ENCODE measurements at places on chromosomes 12 and 14.

- H3K27ac ChIP-seq = no peak overlapping the region
- H3K36me3 ChIP-seq = no peaks in the 10 kb centered on the region
- no peaks in the 10 kb centered on the region for H3K4me1 ChIP-seq
- no peak for DNase-seq
These were observed 280.0 kb upstream of the CRY1 start for GRCh38 chr12:107373238-107373809.

GRCh38 chr14:94826774-94827173 lies 56.9 kb upstream of the GSC start:
- no peak overlapping the region for H3K4me3 ChIP-seq
- no peaks in the 10 kb centered on the region for H3K36me3 ChIP-seq
- H3K4me1 ChIP-seq = no peaks in the 10 kb centered on the region
- no peak for DNase-seq
- no peak overlapping the region for H3K27ac ChIP-seq

DNA sequence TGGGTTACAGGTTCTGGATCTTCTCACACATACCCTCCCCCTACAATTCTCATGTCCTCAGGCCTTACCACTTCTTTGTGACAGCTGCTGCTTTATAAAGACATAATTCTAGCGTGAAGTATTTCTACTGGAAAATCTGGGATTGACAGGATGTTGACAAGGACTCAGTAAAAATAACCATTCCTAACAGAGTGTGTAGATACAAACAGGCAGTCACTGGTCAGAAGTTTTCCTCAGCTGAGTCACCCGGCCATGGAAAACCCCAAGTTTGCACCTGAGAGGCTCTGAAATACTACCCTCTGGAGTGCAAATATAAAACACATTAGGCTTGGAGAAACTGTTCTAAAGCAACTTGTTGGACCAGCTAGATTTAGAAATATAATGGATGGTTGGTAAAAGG lies 54.4 kb downstream of the SPPL3 start:
- peak; percentile 25 for DNase-seq
- H3K27ac ChIP-seq = peak overlapping the region; percentile 15
- H3K4me1 ChIP-seq = peaks cover 17% of the 10 kb centered on the region
- no peak overlapping the region for H3K4me3 ChIP-seq

DNA sequence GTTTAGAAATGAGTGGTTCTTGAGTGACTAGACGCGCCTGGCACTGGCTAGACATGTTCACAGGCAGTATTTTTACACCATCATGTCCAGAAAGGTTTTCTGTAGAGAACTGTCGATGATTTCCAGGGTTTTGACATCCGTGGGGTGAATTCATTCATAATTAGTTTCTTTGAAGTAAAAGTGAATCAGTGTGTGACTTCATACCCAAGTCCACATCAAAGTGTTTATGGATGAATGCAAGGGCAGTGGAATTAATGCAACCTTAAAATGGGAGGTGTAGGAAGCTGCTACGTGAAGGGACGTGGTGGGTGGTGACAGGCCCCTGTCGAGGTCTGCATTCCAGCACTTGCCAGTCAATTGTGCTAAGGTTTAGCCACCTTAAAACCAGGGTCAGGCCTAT lies 38.4 kb upstream of the ELK3 start:
- no peaks in the 10 kb centered on the region for H3K36me3 ChIP-seq
- no peaks in the 10 kb centered on the region for H3K4me1 ChIP-seq
- H3K4me3 ChIP-seq = no peak overlapping the region
- no peak for DNase-seq
- no peaks in the 10 kb centered on the region for H3K27me3 ChIP-seq

DNA sequence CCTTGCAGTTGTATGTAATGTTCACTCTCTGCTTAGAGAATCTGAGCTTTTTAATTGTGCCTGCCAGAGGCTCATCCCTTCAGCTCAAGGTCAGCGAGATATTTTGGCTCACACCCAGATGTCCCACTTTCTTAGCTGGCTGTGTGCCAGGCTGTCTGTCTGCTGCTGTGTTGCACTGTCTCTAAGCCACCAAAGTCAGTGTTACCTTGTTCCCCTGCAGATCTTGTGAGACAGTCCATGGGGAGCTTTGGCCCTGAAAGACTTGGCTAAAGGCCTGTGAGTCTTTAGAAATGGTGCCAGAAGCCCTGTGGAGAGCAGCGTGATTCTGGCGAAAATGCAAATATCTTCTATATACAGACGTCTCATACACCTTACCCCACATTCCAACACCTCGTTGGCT lies 293.7 kb downstream of the TTC6 start:
- no peaks in the 10 kb centered on the region for H3K27me3 ChIP-seq
- no peaks in the 10 kb centered on the region for H3K36me3 ChIP-seq
- no peaks in the 10 kb centered on the region for H3K4me1 ChIP-seq
- no peak overlapping the region for H3K27ac ChIP-seq

- peak overlapping the region; percentile 98 for H3K27ac ChIP-seq
- H3K36me3 ChIP-seq = no peaks in the 10 kb centered on the region
- DNase-seq = no peak
- no peak overlapping the region for H3K4me3 ChIP-seq
These were observed 120.5 kb upstream of the NCOR2 start for GRCh38 chr12:124687917-124688316.

GRCh38 chr12:42701084-42701483 lies 111.5 kb upstream of the PRICKLE1 start:
- H3K27me3 ChIP-seq = no peaks in the 10 kb centered on the region
- H3K4me3 ChIP-seq = no peak overlapping the region
- H3K4me1 ChIP-seq = peaks cover 2% of the 10 kb centered on the region
- H3K27ac ChIP-seq = no peak overlapping the region

DNA sequence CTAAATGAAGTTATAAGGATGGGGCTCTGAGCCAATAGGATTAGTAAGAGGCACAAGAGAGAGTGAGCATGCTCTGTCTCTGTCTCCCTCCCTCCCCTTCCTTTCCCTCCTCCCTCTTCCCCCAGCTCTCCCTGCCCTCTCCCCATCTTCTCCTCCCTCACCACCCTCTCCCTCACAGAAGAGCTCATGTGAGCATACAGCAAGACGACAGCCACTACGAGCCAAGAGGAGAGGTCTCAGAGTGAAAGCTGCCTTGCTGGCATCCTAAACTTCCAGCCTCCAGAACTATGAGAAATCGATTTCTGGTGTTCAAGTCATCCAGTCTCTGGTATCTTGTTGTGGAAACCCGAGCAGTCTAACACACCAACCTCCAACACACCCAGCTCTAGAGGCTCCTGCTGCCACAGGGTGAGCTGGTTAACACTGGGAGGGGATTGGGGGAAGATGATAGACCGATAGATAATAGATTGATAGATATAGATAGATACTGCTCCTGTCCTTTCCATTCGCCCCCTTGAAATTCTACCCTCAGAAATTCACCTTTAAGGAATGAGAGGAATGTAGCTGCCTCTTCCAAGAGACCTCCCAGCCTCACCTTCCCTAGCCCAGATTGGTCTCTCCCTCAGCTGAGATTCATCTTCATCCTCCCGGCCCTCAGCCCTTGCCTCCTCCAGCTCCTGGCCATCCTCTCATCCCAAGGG lies 25.8 kb upstream of the ACTN1 start:
- no peak overlapping the region for H3K27ac ChIP-seq
- no peaks in the 10 kb centered on the region for H3K36me3 ChIP-seq
- DNase-seq = no peak

DNA sequence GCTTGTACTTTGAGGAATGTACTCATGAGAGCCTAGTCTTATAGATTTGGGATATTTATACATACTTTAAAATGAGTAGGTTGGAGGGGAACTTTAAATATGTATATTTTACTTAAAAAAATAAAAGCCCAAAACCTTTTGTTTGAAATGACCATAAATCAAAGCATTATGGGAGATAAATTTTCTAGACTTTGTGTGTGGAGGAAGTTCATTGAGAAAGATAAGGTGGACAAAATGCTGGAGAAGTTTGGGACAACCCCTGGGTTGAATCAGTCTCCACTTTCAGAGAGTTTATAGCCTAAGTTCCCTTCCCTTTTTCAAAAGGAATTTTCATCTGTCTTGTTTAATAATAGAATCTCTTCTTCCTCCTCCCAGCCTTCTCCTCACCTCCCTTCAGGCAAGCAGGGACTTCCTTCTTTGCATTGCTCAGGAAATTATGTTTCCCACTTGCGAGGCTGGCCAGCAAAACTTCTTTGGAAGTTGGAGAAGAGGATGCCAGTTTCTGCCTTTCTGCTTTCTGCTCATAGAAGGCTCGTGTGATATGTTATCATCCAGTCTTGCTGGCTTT lies 54.2 kb downstream of the CHST11 start:
- H3K27me3 ChIP-seq = no peaks in the 10 kb centered on the region
- H3K36me3 ChIP-seq = no peaks in the 10 kb centered on the region
- no peak overlapping the region for H3K27ac ChIP-seq
- no peak for DNase-seq

Measured in Panc1 (cell line).